SHP77 (cell line): ENCODE measurements at places on chromosomes 12 and 14.

DNA sequence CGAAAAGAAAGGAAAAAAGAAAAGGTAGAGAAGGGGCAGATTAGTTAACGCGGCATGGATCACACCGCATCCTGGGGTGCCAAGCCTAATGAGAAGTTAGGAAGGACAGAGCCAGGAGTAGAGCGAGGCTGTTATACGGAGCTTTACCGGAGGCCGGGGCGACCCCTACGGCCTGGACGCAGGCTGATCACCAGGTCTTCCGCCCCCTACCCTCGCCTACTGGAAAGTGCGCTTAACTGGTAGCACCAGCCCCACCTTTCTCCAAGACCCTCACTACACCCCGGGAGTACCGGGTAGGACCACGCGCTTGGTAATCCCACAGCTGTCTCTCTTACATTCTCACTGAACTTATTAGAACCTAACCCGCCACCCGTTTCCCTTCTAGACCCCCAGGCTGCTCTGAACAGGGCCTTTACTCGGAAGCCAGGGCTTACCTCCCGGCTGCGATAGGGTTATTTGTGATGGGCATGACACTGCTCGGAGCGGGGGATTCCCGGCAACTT is 33.8 kb downstream of the WBP11 start:
- no peak for DNase-seq

DNA sequence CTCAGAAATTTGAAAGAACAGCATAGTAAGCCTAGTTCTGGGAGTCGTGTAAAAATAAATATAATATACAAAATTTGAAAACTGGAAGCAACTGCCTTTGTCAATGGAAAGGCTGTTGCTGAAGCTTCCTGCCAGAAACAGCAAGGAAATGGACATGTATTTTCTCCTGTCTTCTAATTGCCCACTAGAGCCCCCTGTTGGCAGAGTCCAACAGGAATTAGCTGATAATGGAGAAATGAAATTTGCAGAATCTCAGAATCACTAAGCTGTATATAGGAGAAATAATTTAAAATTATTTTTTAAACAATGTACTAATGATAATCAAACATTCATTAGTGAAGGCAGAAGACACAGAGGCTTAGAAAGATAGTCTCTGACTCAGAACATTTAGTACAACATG is 414.8 kb downstream of the SLC6A15 start:
- DNase-seq, result no peak

DNA sequence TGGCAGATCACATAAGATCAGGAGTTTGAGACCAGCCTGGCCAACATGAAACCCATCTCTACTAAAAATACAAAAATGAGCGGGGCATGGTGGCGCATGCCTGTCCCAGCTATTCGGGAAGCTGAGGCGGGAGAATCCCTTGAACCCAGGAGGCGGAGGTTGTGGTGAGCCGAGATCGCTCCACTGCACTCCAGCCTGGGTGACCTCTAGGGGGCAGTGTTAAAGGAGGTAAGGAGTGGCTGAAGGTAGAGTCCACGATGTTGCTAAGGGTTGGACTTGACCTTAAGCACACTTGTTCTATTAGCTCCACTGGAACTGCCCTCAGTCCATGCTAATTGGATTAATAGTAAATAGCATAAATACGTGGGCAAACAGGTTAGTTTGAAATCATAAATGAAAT is 62.4 kb upstream of the PSMC1 start:
- DNase-seq, result no peak

DNA sequence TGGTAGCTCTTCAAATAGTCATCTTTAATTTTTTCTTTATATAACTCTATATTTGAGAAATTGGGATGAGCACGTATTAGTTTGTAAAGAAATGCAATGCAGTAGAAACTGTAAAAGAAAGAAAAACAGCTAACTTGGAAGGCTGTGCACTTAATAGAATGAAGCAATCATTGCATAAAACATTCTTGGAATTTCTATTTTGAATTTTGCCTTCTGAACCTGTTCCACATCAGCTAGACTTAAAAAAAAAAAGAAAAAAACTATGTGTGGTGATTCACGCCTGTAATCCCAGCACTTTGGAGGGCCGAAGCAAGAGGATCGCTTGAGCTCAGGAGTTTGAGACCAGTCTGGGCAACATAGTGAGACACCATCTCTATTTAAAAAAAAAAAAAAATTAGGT is 29.4 kb downstream of the SCN8A start:
- DNase-seq, result no peak

DNA sequence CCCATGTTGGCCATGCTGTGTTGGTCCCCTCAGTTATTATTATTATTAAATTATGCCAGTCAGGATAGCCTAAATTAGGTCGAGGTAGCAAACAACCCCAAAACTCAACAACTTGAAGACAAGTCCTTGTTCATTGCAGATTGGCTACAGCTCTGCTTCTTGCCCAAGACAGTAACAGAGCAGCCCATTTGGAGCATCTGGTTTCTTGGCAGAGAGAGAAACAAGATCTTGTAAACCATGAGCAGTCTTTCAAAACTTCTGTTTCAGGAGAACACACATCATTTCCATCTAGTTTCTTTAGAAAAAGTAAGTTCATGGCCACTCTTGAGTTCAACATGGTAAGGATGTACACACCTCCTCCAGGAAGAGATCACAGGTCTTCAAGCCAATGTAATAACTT is 52.3 kb downstream of the E2F7 start:
- DNase-seq, result no peak

- peak; percentile 14 for DNase-seq
Measured at GRCh38 chr14:105294142-105294597, 6.6 kb downstream of the BRF1 start.

DNA sequence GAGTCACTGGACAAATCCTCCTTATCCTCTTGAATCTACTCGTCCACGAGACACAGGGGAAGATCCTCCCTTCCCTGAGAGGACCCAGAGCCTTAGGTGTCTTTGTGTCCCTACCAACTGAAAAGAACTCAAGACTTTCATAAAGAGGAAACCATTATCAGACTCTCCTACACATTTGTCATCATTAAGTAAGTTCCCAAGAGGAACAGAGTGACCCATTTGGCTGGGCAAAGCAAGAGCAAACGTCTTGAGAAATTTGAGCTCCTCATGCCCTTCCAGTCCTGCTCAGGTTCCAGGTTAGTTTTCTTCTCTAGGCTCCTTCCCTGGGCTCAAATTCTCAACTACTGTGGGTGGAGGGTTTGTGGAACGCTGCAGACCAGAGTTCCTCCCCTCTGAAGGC is 5.7 kb downstream of the MLF2 start:
- DNase-seq, result no peak

DNA sequence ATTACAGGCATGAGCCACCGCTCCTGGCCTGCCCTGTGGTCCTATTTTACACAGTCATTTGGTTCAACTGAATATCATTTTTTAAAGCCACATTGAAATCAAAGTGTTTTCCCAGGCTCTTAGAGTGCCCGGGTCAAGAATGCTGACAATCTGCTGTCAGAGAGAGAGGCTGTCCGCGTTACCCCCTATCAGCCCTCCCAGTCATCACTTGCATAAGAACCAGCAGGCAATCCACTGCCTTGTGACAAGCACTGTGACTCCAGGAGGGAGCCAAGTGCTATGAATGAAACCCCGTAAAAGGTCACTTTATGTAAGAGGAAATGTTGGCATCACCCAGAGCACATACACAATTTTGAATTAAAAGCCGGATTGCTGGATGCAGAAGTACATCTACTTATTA is 13.5 kb downstream of the PHLDA1 start:
- DNase-seq, result no peak

DNA sequence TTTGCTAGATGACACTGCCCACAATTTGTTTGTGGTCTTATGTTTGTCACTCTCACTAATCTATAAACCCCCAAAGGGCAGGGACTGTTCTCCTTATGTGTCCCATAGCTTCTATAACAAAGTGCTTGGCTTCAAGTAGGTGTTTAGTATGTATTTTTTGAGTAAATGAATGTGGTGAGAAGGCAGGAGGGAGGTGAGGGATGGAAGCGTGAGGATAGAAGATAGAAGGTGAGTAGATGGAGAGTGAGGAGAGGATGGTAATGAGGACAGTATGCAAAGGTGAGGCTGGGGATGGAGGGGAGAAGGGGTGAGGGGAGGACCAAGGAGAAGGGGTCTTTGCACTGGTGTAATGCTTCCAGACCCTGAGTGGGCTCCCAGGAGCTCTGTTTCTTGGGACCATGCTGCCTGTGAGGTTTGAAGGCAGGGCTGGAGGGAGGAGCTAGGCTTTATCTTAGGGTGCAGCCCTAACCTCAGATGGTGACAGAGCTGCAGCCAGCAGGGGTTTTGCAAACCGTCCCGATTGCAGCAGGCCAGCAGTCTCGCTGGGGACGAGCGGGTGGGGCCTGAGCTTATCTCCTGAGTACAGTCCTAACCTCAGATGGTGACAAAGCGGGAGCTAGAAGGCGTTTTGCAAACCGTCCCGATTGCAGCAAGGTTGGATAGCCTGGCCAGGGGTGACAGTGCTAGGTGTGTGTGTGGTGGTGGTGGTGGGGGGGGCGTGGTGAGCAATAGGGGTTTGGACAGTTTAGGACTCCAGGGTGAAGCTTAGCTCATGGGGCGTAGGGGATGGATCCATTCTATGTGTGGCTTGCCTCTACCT is 6.5 kb downstream of the CEBPE start:
- no peak for DNase-seq

DNA sequence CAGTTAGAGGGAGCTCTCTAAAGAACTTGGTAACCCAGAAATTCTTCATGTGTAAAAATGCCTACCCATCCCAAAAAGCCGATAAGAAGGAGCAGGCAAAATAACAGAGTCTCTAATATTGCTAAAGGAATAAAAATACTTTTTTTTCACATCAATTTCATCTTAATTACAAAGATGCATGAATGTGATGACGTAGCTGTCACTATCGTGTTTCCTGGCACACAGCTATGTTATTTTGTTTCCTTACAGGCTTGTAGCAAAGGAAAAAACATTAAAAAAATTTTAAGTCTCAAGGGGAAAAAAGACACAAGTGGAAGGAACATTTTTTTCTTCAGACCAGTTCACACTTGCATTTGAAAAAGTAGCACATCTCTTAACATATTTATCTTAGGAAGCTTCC is 10.3 kb upstream of the LGALS3 start:
- DNase-seq, result no peak

GRCh38 chr12:116864371-116865160 is 16.7 kb downstream of the HRK start:
- DNase-seq, result no peak

GRCh38 chr12:94987076-94987669 is 16.3 kb downstream of the NDUFA12 start:
- DNase-seq, result no peak

GRCh38 chr12:19988459-19988873 is 379.9 kb upstream of the PDE3A start:
- no peak for DNase-seq

DNA sequence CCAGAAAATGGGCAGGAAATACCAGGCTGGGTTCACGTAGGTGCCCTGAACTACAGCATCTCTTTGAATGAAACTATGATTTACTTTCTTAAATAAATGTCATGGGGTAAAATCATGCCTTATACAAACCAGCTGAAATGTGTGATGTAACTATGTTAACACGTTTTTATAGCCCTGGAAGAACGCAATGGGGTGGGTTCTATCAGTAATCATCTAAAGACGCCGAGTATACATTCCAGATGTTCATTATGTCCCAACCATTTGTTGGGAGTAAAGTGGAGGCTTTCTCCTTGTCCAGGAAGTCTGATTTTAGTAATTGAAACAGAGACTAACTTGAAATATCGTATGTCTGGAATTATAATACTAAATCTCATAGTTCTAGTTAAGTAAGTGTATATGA is 16.2 kb upstream of the IGF1 start:
- no peak for DNase-seq
